Testis (tissue), 5 donors: ENCODE measurements at places on chromosomes 7 and 10.

GRCh38 chr10:44961931-44962750 is 2.5 kb downstream of the RASSF4 start:
- no peak for DNase-seq

DNA sequence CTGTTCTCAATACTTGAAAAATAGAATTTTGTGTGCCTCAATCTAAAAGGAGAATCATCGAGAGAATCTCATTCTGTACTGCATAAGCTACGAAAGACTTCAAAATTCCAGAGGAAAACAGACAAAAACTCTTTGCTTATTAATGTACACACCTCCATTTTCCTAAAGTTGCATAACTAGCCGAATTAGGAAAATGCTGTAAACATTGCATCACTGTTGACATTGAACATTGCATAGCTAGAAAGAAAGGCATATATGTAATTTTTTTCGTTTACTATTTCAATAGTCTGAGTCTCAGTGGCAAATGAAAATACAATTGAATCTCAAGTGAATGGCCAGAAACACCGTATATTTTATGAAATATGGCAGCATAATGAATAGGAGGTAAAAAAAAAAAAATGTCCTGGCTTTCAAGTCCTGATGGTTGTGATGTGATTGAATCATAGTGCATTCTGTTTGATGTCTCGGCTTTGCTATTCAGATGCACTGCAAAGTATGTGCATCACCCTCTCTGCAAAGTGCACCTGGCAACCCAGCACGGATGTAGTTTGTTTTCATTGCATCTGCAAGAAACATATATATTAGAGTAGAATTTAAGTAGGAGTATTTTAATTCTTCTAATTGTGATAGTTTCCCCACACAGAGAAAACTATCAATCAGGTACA is 196.7 kb downstream of the VTI1A start:
- DNase-seq = no peak

- no peak for DNase-seq
Measured at GRCh38 chr10:110686047-110686446, 41.9 kb downstream of the RBM20 start.

GRCh38 chr7:140276001-140276400 is 99.2 kb upstream of the KDM7A start:
- DNase-seq = no peak

DNA sequence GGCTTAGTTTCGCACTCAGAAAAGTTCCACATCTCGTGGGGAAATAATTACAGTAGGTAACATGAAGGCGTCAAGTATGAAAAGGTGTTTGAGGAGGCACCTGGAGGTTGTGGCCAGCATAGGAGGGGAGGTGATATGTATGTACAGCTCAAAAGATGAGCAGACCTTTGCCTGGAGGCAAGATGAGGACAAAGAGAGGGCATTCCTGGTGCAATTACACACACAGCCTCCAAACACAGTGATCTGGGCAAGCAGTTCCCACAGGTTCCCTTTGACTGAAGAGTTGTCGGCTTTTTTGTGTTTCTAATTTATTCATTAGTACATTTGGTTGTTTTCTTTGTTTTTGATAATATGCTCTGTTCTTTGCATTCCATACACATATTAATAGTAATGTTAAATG is 46.9 kb downstream of the CDK14 start:
- DNase-seq = no peak
